Stimulated activated naive B cell treated with anti-CD40 and anti-IgM and Interleukin-4, amounts not matched to agents 10 μg/mL and 1 μg/mL and 100 μg/mL, for 72 hours (primary cell): ENCODE measurements at places on chromosomes 6 and 20.

DNA sequence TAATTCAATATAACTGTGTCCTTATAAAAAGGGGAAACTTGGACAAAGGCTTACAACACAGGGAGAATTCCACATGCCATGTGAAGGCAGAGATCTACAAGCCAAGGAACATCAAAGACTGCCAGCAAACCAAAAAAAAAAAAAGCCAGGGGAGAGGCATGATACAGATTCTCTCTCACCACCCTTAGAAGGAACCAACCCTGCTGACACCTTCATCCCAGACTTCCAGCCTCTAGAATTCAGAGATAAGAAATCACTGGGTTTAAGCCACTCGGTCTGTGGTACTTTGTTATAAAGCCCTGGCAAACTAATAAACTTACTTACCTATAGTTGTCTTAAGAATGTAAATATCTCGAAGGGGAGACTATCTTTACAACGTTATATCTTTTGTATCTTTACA lies 4.4 kb downstream of the SERINC3 start:
- no peak for DNase-seq

GRCh38 chr20:10476319-10476724 lies 41.2 kb downstream of the SLX4IP start:
- peak; percentile 28 for DNase-seq

GRCh38 chr6:148805777-148806176 lies 58.9 kb downstream of the UST start:
- no peak for DNase-seq

DNA sequence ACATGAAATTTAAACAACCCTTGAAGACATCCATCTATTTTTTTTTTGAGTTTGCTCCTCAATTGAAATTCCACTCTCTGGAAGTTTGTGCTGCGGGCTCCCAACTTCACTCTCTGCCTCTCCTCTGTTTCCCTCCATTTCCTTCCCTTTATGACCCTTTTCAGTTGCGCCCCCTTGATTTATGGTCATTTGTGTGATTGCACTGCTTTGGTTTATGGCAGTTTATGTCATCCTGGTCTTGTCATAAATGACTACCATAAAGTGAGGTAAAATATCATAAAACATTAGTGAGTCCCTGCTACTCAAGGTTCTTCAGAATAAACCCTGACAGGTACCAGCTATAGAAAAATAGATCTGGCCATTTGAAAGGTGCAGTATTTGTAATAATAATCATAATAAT lies 348.3 kb upstream of the ZFP64 start:
- DNase-seq, result no peak

GRCh38 chr6:163565140-163565539 lies 150.6 kb downstream of the QKI start:
- no peak for DNase-seq

DNA sequence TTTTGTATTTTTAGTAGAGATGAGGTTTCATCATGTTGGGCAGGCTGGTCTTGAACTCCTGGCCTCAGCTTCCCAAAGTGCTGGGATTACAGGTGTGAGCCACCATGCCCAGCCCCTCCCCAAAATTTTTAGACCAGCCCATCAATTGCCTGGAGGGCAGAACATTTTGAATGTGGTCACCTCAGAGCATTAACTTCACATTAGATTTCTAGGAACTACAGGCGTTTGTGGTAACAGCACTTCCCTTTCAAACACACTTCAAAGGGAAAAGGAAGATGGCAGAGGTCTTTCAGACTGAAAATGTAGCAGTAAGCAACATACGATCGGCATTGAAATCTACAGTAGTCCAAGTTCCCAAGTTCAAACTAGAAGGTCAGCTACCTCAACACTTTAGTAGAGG lies 12.3 kb upstream of the SLA2 start:
- no peak for DNase-seq

DNA sequence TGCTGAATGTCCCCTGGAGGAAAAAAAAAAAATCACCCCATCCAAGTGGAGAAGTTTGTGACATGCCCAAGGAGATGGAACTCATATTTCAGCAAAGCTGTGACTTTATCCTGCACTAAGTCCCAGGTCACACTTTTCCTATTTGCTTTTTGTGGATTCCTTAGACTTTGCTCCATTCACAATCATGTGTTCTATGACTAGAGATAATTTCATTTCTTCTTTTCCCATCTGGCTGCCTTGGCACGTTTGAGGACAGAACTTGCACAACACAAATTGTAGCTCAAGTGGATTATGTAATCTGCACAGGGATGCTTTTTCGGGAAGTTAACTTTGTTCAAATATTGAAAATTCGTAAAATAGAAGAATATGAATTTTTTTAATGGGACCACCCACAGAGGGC lies 100.7 kb upstream of the PTPN1 start:
- DNase-seq, result no peak

DNA sequence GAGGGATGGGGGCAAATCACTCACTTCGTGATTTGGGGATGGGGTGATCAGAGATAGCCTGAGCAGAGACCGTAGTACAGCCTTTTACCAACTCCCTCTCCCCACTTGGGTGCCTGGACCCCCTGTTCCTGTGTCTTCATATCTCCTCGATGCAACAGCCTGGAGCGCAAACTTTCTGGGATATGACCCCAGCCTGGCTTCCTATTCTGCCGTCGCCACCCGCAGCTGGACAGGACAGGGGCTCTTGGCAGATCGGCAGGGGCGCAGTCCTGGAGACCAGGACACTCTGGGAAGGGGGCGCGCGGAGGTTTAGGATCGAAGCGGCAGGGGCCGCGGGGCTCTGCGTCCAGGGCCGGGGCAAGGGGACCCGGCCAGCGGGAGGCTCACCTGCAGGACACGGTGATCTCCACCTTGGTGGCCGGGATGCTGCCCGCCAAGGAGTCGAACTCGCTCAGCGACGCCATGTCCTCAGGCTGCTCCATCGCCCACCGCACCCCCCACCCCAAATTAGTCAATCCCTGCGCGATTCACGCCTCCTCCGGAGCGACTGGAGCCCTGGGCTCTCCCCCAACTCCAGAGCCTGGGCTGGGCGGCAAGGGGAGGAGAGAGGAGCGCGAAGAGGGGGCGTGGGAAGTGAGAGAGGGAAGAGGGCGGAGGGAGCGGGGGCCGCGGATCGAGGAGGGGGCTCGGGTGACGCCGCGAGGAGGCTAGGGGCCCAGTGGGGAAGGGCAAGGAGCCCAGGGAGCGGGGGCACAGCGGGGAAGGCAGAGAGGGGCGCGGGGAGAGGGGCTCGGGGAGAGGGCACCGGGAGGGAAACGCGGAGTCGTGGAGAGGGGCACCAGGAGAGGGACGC lies at the start of gene CPNE5:
Gene CPNE5 (minus strand): TSS at position 549 of the 853 bp plus-strand sequence. CDS start 67 bp downstream, at position 482.
- no peak for DNase-seq

GRCh38 chr20:22630701-22631100 lies 46.3 kb upstream of the FOXA2 start:
- DNase-seq, result no peak

GRCh38 chr6:111342913-111343312 lies 140.1 kb downstream of the REV3L start:
- no peak for DNase-seq

GRCh38 chr20:19960745-19961144 lies 56.4 kb upstream of the NAA20 start:
- no peak for DNase-seq

DNA sequence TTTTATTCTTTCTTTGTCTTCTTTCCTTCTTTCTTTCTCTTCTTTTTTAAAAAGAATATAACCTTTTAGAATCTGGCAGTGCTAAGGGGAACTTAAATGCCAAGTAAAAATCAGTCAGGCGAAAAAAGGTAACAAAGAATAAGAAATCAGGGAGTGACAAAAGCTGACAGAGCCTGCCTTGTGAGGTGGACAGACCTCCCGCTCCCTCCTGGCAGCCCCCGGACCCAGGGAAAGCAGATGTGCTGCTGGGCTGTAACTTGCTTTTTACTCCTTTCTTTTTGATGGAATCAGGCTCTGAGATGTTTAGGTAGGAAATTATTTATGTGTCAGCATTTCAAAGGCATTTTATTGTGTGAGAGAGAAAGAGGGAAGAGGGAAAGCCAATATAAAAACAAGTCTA lies 95.5 kb upstream of the TRAF3IP2 start:
- DNase-seq, result no peak

GRCh38 chr6:15386756-15387112 lies 140.9 kb downstream of the JARID2 start:
- DNase-seq, result no peak

GRCh38 chr6:2205396-2205795 lies 40.0 kb downstream of the GMDS start:
- DNase-seq, result no peak

- DNase-seq, result no peak
These were observed at the start of gene TNXB for GRCh38 chr6:32109114-32109764. Gene TNXB (minus strand): TSS chr6:32109338. CDS start chr6:32098198, 11,140 bp downstream.

- no peak for DNase-seq
These were observed 9.3 kb upstream of the HBS1L start for GRCh38 chr6:135063926-135064325.

- peak; percentile 51 for DNase-seq
These were observed 9.1 kb upstream of the MAPK13 start for GRCh38 chr6:36120979-36121786.

DNA sequence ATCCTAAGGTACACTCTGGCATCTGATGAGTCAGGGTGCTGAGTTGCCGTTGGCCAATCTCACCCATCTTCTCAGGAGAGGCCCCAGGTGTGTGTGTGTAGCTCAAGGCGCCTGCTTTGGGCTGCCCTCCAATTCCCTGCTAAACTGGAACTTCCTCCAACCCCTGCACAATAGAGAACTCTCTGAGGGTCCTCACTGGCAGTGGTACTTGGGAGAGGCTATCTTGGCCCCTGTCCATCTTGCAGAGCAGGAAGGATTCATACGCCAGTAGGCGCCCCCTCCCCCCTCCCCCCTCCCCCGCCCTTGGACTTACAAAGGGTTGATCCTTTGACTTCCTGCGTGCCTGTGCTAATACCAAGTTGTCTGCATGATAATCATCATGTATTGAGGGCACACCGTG lies 173.6 kb downstream of the SASH1 start:
- no peak for DNase-seq

DNA sequence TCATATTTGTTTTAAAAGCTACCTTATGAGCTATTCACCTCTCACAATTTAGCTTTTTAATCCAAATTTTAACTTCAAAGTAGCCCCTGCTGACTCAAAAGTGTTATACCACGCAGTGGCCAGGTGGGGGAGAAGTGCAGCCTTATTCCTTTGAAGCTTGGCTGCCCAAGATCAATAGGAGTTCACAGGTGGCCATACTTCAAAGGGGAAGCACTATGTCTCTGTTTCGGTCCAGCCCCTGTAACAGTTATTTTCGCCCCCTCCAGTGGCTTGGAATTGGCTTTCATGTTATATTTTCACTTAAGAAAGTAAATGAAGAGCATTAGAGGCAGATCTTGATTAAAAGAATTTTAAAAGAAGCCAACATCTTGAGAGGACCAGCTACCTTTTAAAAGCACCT lies 608.4 kb downstream of the EPHA7 start:
- no peak for DNase-seq

GRCh38 chr6:124535746-124536145 lies 426.5 kb upstream of the RNF217 start:
- DNase-seq, result no peak

DNA sequence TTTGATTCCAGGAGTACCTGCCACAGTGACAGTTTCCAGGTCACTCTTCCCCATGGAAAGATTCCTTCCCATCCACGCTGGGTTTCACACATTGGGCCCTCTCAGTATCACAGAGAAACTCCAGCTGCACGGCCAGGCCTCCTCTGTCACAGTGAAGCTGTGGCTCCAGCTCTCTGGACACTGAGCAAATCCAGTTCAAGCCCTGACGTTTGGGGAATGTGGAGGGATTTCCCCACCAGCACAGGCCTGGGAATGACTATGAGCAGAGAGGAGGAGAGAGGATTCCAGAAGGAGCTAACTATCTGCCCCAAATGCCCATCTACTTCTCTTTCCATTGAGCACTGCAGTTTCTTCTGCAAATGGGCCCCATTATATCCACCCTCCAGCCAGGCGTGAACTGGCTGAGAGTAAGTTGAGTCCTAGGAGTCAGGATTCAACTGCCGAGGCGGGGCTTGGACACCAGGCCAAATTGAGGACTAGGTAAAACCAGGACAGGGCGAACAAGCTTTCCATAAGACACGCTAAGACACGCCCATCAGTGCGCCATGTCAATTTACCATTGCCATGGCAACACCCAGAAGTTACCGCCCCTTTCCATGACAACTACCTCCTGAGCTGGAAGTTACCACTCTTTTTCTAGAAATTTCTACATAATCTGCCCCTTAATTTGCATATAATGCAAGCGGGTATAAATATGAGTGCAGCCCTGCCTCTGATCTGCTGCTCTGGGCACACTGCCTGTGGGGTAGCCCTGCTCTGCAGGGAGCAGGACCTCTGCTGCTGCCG lies 9.2 kb upstream of the BNIP5 start:
- DNase-seq, result no peak

DNA sequence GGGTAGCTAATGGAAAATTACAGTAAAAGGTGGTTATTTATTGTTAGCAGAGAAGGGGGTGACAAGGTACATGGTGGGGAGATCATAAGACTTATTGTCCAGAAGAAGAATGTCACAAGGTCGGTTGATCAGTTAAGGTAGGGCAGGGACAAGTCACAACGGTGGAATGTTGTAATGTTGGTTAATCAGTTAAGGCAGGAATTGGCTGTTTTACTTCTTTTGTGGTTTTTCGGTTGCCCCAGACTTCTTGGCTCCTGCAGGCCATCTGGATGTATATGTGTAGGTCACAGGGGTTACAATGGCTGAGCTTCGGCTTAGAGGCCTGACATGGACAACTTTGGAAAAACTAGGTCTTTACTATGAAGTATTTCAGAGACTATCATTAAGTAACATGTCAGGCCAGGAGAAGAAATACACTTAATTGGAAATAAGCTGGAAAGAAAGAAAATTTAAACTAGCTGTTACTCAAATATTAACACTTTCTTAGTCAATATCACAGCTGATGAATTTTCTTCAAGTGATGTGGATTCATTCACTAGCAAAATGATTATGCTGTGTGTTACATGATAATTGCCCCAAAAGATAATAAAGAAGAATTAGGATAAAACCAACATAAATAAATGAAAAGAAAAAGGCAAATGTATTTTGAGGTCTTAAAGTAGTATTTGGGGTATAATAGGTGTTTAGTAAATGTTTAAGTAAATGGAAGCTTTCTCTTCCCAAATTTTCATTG lies 4.4 kb downstream of the AIG1 start:
- no peak for DNase-seq

DNA sequence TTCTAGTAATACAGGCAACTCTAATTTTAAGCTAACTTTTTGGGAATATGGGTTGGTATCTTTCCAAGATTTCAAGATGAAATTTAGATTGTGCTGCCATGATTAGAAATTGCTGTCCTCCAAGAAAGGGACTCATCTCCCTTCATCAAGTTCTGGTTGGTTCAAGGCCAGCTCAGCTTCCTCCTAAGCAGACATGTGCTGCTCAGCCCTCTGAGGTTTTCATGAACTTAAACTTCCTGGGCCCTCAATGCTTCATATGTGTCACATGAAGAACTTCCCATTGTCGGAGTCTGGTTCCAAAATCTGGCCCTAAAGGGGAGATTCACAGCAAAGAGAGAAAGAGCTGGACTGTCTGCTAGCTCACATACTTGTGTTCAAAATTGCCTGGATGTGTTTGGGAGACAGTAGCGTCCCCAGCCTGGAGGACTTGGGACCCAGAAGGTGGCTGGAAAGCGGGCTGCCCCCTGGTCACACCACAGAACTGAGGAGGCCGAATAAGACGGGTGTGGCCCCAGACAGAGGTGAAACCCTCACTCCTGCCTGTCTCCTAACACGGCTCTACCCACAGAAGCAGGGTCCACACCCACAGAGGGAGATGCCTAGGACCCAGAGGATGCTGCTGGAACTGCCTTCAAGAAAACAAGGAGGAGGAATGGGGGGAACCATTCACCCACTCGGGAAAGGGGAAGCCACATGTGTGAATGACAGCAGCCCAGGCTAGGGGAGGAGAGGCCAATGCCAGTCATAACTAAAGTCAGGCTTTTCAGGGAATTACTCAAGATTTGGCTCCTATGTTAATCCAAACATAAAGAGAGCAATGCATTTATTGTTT lies 54.3 kb upstream of the GPR31 start:
- no peak for DNase-seq

- no peak for DNase-seq
These were observed 46.4 kb downstream of the PTPRA start for GRCh38 chr20:2919518-2920245.
